Sigmoid colon (tissue), 7 donors: ENCODE measurements at places on chromosomes 7 and 10. TPM values are rescaled to one million over a fixed set of nuclear protein-coding genes. Genes with fewer than 3 reads are reported as not detected.

AHR gene
- 41.8 TPM for total RNA-seq

TMEM176A gene
- 28.1 TPM for total RNA-seq

UNCX gene
- total RNA-seq: not detected

DNA sequence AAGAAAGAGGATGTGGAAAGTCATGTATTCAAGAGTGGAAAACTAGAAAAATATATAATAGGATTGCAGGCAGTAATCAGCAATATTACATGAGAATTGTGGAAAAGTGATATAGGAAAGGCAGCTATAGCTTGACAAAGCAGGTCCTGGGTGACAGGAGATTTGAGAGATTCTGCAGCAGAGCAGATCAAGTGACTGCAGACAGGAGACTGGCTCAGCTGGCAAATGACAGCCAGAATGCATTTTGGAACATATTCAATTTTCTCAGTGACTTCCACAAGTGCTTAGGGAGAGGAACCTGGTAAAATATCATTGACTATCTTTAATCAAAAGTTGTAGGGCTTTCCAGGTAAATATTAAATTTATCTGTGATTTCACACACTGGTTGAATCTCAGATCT is 260.5 kb upstream of the CACNA2D1 start:
- no peak overlapping the region for H3K27ac ChIP-seq
- no peak for DNase-seq
- peaks cover 18% of the 10 kb centered on the region for H3K4me1 ChIP-seq
- no peaks in the 10 kb centered on the region for H3K36me3 ChIP-seq
- H3K4me3 ChIP-seq: no peak overlapping the region

DNA sequence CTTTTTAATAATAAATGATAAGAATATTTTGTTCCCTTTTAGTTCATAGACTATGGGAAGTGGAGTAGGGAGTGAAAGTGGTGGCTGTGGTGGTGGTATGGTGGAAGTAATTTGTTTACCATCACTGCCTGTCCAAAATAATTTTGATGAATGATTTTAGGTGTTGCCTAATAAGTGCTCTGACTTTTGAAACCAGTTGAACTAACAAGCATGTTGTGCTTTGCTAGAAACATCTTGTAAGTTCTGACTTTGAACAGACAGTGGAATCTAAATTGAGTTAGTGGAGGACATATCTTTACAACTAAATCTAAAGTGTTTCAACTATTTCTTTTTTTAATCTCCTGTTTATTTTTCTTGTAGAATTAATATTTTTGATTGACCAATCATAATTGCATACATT is 49.7 kb downstream of the ZEB1 start:
- no peak overlapping the region for H3K4me3 ChIP-seq
- no peak overlapping the region for H3K27ac ChIP-seq
- DNase-seq: no peak

DNA sequence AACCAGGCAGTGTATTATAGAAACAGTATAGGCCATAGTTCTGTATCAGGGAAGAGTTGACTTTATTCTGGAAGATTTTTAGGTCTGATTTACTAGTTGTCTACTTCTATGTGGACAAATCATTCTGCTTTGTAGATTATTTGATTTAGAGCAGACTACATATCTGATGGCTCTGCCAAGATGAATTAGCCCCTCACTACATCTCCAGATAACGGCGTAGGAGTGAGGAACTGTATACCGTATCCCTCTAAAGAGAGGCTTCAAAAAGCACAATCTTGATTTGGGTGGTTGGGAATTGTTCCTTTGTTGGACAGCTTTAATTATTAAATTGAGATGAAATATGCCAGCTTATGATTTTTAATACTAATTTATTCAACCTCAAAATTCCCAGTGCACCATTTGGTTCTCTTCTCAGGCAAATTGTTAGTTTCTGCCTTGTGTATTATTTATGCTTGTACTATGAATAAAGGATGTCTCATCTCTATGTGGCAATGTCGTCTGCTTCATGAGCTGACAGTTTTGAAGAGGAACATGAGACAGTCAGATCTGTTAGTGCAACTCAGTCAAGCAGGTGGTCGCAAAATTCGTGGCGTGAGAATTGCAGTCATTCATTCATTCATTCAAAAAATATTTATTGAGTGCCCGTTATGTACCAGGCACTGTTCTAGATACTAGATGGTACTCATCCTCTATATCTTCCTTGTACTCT is 422.8 kb downstream of the EXOC4 start:
- H3K27me3 ChIP-seq: no peaks in the 10 kb centered on the region
- no peak for DNase-seq
- no peaks in the 10 kb centered on the region for H3K36me3 ChIP-seq
- no peaks in the 10 kb centered on the region for H3K4me1 ChIP-seq
- no peak overlapping the region for H3K27ac ChIP-seq

GRCh38 chr10:77163670-77164348 is 473.8 kb downstream of the KCNMA1 start:
- H3K4me3 ChIP-seq: no peak overlapping the region
- H3K27ac ChIP-seq: peak overlapping the region; percentile 64
- peak; percentile 87 for DNase-seq
- no peaks in the 10 kb centered on the region for H3K36me3 ChIP-seq
- H3K27me3 ChIP-seq: no peaks in the 10 kb centered on the region
- H3K4me1 ChIP-seq: peaks cover 26% of the 10 kb centered on the region
